GM18507 (cell line): ENCODE measurements at places on chromosomes 2 and 18.

DNA sequence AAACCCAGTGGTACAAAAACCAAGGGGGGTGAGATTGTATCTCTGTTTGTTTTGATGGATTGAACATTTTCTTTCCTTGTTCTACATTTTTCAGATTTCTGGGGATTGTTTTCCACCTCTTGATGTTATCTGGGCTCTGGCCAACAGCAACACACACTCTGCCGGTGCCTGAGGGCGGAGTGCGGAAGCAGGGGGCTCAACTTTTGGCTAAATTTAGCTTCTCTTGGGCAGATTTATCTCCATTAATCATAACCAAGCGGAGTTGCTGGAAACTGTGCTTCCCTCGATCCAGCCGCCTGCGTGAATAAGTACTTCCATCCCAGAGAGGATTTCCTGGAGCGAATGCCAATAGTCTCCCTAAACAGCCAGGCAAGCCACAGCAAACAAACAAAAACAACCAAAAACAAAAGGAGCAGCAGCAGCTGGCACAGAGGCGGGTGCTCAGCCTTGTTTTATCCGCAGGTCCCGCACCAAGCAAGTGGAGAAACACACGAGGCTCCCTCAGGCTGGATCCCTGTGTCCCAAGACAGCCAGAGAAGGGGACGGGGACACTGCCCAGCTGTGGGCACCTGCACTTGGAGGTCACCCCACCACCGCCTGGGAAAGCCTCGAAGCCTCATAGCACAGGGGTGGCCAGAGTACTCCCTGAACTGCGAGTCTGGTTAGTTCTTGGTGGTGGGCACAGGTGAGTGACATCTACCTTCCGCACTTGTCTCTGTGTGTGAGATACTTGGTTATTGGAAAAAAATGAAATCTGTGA, 143.4 kb downstream of the NDUFA10 start:
- no peak for DNase-seq

GRCh38 chr2:134819334-134819733, 19.1 kb upstream of the ACMSD start:
- no peak for DNase-seq

GRCh38 chr18:61637905-61638595, 254.8 kb downstream of the RNF152 start:
- no peak for DNase-seq

GRCh38 chr2:109120166-109120565, 8.8 kb upstream of the SH3RF3 start:
- DNase-seq = no peak

DNA sequence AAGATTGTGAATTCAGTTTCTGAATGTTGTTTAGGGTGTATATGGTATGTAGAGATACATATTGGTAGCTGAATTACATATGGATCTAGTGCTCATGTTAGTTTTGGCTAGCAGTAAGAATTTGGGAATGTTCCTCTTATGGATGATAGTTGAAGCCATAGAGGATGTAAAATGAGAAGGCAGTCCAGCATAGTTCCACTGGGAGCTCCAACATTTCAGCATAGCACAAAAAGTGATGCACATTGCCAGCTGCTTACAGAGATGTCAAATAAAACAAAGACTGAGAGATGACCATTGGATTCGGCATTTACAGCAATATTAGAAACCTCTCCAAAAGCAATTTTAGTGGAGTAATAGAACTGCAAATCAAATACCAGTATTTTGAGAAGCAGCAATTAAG, 77.4 kb downstream of the EML4 start:
- no peak for DNase-seq

DNA sequence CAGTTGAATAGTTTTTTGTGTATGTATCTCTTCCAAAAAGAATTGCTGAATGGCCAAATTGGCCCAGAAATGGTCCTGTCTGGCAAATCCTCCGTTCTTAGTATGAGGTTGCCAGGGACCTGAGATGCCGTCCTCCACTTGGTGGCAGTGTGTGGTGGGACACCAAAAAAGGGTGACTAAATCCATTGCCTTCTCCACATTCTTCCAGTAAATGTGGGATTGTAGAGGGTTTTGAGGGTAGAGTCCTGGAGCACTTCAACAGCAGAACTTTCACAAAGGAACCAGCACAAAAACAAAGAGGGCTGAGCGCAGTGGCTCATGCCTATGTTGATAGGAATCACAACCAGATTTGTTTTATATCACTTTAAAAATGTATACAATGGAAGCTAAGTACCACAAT, 199.9 kb downstream of the BCL2 start:
- no peak for DNase-seq

DNA sequence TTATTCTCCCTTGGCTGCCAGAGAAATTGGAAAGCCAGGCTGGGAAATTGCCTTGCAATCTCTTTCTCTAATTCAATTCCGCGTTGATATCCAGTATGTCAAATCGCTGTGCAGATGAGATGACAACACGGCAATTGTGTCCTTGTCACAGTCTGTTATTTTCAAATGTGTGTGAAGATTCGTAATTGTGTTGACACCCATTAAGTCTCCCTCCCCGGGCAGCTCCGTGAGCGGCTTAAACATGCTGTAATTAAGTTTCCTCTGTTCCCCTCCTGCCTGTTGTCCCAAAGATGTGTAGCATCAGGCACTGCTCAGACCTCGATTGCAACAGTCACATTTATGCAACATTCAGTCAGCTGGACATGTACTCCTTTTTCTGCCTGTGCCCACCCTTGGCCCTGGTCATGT, 209.5 kb downstream of the LPIN1 start:
- DNase-seq = no peak

GRCh38 chr2:217614096-217614495, 388.7 kb downstream of the TNS1 start:
- no peak for DNase-seq

DNA sequence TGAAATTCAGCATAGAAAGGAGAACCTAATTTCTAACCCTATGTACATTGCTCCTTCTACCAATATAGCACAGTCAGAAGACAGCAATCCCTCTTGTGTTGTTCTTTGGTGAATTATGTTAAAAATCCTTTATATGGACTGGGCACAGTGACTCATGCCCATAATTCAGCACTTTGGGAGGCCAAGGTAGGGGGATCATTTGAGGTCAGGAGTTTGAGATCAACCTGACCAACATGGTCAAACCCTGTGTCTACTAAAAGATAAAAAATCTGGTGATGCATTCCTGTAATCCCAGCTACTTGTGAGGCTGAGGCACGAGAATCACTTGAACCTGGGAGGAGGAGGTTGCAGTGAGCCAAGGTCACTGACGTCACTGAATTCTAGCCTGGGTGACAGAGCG, 195.6 kb downstream of the TMX3 start:
- DNase-seq = no peak

DNA sequence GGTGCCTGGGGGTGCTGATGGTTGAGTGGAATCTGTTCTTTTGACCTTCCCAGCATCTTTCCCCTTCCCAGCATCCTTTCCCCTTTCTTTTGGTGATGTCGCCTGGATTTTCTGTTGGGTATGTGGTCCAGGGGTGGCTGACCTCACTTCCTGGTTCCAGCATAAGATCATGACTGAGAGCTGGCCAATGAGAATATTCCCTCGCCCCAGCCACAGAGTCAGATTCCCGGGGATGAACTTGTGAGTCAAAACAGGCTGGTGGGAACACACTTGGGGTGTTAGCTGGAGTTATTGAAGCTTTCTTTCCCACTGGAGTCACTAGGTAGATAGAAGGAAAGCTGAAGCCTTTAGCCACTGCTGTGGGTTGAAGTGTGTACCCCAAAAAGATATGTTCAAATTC, 28.0 kb upstream of the FOSL2 start:
- DNase-seq = no peak

GRCh38 chr18:79949697-79950487, 1.6 kb downstream of the SLC66A2 start:
- no peak for DNase-seq

DNA sequence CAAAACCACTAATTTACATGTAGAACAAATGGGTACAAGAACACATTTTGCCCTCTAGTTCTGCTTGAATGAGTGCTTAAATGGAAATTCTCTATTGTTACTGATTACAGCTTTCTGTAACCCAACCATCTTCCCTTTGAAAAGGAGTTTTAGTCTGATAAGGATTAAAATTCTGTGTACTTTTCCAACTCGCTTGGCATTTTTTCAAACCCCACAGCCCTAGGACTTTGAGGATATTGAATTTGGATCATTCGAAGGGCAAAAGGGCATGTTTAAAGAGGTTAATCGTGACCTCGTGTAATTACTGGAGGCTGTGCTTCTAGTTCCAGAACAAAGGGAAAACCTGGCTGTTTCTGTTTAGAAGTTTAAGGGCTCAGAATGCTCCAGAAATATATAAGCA, 432.3 kb downstream of the PID1 start:
- DNase-seq = no peak

DNA sequence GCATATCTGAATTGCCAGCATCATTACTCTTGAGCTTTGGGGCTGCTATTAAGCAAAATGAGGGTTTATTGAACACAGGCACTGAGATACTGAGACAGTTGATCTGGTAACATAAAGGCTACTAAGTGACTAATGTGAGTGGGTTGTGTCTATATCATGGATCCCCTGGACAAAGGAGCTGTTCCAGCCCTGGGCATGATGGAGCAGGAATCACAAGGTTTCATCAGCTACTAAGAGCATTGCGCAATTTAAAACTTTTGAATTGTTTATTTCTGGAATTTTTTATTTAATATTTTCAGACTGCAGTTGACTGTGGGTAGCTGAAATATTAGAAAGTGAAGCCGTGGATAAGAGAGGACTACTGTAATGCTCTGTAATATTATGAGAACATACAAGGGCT, 73.5 kb downstream of the MGAT5 start:
- DNase-seq = no peak

DNA sequence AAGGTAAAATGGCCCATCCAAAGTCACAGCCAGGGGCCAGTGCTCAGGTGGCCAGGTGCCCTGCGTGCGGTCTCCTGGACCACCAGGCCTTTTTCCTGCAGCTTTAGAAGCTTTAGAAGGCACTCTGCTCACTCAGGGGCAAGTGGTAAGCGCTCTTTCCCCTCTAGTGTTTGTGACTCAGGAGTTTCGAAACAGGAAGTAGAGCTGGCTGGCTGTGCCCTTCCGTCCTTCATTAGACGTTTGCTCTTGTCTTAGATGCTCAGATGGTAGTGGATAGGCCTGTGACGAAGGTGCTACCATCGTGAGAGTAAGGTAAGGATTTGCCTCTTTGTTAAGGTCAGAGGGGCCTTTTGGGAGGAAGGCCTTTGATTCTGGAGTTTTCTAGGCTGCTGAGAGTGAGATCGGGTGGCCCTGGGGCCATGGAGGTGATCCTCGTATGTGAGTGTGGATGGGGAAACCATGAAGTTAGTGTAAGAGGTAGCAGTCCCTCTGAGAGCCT, at the start of gene CASP8:
CASP8 (plus strand) TSS at position 235 of the 499 bp plus-strand sequence. CDS start 5,951 bp downstream, outside the sequence.
- DNase-seq = no peak

DNA sequence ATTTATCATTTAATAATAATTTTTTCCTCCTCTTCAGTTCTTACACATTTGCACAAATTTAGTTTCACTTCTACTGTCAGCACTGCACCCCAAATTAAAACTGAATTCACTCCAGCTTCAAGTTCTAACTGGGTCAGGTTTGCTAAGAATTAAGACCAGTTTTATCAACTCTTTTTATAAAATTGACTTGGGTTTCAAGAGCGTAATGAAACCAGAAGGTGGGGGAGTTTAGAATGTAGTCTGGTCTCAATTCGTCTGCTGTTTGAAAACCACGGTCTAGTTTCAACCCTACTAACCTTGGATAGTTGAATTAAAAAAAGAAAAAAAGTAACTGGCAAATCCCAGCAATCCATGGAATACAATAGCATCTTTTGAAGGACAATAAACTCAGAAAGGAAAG, 14.3 kb upstream of the CTLA4 start:
- DNase-seq = no peak

DNA sequence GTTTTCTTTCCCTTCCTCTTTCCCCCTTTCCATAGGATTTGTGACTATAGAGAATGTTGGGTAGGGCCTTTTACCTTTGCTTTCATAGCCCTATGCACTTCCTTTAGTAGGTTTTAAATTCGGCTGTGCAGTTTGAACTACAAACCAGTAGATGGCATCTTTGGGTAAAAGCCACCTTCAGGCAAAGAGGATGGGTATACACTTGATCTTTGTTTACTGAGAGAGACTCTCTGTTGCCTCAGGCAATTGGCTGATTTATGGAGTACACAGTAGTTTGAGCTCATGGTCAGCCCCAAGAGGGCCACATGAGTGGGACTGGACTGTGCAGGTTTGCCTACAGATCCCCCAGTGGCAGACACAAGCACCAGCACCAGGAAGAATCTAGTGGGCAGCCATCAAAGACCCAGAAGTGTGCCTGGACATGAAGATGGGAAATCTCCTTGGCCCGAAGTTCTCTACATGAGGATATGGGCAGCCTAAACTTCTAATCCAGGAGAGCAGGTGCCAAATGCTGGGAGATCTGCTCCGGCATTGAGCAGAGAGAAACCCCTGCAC, 1304.3 kb upstream of the DDX18 start:
- DNase-seq = no peak

GRCh38 chr2:14188446-14188845, 444.1 kb upstream of the LRATD1 start:
- DNase-seq = no peak

GRCh38 chr18:23281626-23282436, 146.5 kb downstream of the CABLES1 start:
- no peak for DNase-seq

- DNase-seq = no peak
Observed at GRCh38 chr2:212891580-212891979, 259.8 kb downstream of the IKZF2 start.

- no peak for DNase-seq
Observed at GRCh38 chr18:57329856-57330255, 22.5 kb upstream of the ST8SIA3 start.

DNA sequence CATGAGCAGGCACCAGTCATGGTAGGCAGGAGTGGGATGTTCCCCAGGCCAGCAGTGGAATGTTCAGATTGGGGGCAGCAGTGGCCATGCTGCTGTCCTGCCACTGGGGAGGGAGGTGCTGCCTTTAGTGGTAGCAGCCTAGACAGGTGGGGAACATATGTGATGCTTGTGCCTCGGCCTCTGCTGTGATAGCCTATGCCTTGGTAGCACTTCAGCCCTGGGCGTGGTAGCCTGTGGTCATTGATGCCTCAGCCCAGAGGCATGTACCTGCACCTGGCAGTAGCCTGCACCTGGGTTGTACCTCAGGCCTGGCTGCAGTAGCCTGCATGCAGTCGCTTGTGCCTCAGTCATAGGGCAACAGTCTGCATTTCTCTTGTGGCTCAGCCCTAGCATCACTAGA, 7.1 kb downstream of the RFTN2 start:
- no peak for DNase-seq

DNA sequence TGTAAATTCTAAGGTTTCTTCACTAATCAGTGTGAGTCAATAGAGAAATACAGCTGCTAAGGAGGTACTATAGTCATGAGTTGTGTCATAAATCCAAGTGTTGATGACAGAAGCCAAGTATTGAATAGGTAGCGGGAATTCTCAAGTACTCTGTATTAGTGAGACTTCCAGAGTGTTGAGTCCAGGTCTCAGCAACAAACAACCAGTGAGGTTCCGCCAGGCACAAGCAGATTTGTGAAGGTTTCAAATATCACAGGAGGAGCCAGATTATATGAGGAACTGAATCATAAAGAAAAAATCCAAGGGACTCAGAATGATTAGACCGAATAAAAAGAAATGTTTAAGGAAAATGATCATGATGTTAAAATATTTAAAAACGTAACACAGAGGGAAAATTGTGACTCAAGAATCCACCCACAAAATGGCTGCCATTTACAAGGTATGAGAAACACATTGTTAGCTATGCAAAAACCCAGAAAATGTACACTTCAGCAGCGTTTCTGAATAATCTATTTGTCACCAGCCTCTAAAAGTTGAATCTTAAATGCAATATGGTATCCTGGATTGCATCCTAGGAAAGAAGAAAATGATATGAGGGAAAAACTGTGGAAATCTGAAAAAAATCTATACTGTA, 27.3 kb upstream of the EVA1A start:
- DNase-seq = no peak

GRCh38 chr2:109260116-109260855, 131.3 kb downstream of the SH3RF3 start:
- no peak for DNase-seq
